ENCODE measurements at places on chromosomes 1 and 21.

DNA sequence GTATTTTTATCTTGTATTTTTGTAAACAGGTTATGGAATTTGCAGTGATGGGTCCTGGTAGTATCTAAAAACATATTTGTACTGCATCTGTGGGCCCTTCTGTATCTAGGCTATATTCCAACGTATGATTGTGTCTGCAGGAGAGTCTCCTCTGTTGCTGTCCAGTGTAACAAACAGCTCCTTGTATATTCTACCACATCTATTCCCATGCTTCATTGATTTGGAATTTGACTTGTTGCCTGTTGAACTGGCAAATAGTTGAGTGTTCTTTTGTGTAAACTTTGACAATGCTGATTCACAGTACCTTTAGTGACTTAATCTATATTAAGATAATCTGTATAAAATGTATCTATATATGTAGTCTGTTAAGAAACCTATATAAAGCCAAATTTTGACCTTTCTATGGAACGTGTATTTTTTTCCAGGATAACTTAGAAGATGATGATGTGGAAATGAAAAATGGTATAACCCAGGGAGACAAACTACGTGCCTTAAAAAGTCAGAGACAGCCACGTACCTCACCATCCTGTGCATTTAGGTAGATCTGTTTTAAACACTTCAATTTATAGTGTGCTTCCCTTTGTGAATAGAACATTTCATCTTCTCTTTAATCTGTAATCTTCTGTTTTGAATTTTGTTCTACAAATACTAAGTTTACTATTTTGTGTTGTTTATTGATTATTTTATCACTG lies 43.4 kb upstream of the GPR88 start:
- DNase-seq = no peak

GRCh38 chr1:150579945-150580642 lies 684 bp upstream of the MCL1 start:
- DNase-seq = no peak

DNA sequence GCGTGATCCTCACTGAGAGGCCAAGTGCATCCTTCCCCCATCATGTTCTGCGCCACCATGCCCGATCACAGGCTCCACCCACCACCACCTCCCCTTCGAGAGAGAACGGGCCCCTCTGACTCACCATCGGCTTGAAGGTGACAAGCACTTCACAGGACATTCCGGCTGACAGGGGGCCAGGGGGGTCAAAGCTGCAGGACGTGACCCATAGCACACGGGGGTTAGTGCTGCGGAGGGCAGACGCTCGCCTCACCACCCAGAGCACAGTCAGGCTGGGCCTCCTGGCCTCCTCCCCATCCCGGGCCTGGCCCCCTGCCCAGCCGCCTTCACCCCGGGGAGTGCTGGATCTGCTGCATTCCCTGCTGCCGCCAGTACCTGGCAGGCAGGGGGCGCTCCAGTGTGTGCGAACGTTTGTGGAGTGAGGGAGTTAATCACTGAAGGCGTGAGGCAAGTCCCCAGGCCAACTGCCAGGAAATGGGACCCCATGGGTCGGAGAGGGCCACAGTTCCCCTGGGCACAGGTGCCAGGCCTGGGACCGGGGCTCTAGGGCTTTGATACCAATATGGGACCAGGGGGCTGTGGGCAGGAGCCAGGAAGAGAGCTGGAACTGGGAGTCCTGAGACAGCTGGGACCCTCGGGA lies 40.9 kb upstream of the TMEM52 start:
- DNase-seq = peak; percentile 61

DNA sequence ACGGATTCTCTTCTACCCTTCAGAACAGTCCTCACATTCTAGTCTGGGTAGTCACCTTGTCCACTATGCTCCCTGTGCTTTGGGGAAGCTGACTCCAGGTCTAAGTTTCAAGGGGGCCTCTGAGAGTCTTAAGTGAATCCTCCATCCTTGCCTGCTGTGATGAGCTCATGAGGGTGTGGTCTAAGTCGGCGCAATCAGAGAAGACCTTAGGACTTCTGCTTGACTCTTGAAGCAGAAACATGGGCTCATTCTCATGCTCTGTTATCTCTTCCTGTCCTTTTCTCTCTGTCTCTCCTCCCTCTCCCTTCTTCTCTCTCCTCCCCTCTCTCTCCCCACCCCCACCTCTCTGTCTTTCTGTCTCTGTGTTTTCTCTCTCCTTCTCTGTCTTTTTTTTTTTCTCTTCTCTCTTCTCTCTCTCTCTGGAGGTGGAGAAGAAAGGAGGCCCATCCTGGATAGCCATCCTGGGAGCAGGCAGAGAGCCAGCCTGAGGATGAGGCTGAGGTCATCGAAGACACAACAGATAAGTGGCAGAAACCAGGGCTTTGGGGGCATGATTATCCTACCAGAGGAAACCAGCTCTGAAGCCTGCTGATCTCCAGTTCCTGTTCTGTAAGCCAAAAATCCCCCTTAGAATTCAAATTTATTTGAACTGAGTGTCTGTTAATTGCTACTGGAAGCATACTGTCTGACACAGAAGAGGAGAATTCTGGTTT lies 245.6 kb downstream of the SIPA1L2 start:
- DNase-seq = no peak

GRCh38 chr1:154765970-154766369 lies 104.1 kb downstream of the KCNN3 start:
- no peak for DNase-seq

GRCh38 chr1:110928904-110929303 lies 34.8 kb downstream of the LRIF1 start:
- DNase-seq = no peak

DNA sequence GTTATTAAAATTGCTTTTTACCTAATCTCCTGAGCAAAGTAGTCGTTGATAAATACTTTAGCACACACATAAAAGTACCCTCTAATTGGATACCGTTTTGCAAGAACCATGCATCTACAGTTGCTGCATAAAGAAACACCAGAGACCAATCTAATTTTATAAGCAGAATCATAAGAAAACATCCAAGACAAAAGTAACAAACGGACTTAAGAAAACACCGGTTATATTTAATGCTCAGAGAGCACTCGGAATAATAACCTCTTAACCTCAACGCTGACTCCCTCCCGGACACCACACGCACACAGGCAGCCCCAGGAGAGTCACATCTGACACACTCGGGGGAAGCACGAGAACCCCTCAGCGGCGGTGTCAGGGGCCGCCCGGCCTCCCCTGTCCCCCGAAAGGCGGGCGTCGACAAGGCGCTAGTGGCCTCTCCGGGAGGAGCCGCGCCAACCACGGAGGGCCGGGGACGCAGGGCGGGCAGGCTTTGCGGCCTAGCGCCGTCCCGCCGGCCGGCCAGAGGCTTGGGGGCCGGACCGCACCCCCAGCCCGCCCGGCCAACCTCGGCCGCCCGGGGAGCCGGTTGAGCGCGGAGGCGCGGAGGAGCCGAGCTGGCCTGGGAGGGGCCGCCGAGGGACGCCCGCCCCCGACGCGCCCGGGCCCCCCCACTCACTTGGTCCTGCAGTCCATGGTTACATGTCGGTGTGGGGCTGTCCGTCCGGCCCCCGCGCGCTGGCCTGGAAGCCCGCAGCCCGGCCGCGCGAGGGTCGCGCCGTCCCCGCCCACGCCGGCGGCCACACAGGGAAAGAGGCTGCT lies 606 bp downstream of the DENND1B start:
- no peak for DNase-seq

DNA sequence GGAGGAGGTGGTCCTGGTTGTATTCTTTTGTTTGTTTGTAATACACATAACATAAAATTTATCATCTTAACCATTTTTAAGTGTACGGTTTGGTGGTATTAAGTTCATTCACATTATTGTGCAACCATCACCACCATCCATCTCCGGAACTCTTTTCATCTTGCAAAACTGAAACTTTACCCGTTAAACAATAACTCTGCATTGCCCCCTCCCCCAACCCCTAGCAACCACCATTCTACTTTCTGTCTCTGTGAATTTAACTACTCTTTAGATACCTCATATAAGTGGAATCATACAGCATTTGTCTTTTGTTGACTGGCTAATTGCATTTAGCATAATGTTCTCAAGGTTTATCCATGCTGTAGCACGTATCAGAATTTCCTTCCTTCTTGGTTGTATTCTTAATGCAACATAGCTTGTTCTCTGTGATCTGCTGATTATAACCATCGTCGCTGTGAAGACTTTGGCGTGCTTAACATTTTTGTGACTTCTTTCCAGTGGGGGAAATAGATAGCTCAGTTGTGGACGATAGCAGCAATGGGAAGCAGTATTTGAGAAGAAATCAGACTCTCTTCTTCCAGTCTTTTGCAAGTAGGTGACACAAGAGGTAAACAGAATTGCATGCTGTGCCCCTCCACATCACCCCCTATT lies 117.5 kb upstream of the HOOK1 start:
- no peak for DNase-seq

GRCh38 chr1:52552236-52552504 lies 722 bp downstream of the TUT4 start:
- no peak for DNase-seq

- no peak for DNase-seq
Measured at GRCh38 chr21:41597811-41598231, 89.9 kb upstream of the TMPRSS2 start.

- no peak for DNase-seq
Measured at GRCh38 chr1:85611856-85612255, 31.3 kb downstream of the CCN1 start.

GRCh38 chr21:42653231-42654061 lies at the start of gene PDE9A:
TSS of gene PDE9A (plus strand) at chr21:42653621. CDS start at chr21:42653815, 194 bp downstream.
- no peak for DNase-seq

DNA sequence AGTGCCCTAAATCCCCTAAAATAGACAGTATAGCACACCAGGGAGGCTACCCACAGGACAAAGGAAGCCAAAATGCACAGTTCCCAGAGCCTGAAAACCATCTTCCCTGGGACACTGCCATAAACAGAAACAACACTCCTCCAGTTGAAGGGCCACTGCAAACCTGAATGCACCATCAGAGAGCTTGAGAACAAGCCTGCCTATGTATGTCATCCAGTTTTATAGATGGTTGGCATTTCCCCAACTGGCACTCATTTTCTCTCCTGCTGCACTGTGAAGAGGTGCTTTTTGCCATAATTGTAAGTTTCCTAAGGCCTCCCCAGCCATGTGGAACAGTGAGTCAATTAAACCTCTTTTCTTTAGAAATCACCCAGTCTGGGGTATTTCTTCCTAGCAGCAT lies 169.0 kb downstream of the AGBL4 start:
- DNase-seq = no peak

GRCh38 chr1:216604771-216605170 lies 118.5 kb downstream of the ESRRG start:
- no peak for DNase-seq

GRCh38 chr1:165903672-165904071 lies 76.3 kb downstream of the UCK2 start:
- no peak for DNase-seq

DNA sequence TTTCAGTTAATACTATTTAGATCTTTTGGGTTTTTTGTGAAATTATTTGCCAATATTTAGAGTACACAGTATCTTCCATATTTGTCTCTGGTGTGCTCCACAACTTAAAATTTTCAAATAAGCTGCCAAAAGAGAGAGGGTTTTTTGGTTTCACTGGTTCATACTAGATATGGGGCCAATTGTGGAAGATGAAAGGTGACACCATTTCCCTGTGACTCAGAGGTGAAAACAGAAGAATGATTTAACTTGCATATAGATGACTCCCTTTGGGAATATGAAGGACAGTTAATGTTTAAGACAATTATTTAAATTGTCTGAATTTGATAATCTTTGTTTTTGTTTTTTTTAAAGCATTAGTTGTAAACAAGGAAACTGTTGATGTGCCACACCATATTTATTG lies 37.5 kb downstream of the IVNS1ABP start:
- DNase-seq = no peak

GRCh38 chr21:43361127-43361492 lies 65.8 kb downstream of the SIK1 start:
- no peak for DNase-seq

DNA sequence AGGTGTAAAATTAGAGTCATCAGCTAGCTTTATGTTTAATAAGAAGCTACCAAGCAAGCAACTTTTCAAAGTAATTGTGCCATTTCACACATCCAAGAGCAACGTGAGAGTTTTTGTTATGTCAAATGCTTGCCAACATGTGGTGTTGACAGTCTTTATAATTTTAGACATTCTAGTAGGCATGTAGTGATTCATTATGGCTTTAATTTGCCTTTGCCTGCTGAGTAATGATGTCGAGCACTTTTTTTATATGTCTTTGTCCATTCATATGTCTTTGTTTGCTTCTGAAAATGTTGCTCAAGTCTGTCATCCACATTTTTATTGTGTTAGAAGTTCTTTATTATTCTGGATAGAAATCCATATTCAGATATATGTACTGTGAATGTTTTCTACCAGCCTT lies 21.4 kb upstream of the CHIT1 start:
- DNase-seq = no peak

- no peak for DNase-seq
Measured at GRCh38 chr1:53615101-53615500, 123.9 kb downstream of the GLIS1 start.

- no peak for DNase-seq
Measured at GRCh38 chr1:101546885-101547284, 310.1 kb downstream of the S1PR1 start.

- DNase-seq = no peak
Measured at GRCh38 chr21:45152265-45152746, 77.9 kb downstream of the ADARB1 start.

DNA sequence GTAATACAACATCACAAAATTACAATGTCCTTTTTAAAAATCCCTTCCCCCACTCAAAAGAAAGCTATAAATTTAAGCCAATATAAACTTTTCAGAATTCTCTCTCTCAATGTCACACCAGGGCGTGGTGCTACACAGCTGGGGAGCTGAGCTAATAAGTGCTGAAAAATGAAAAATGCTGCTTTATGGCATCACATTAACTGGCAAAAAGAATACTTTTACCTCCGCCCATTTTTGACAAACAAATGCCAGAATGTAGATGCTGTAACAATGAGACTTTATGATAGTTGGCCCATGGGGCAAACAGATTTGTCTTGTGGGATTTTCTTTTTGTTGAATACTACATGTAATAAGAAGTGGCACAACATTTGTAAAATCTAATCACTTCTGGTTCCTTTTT lies 12.7 kb upstream of the LYPLAL1 start:
- no peak for DNase-seq

DNA sequence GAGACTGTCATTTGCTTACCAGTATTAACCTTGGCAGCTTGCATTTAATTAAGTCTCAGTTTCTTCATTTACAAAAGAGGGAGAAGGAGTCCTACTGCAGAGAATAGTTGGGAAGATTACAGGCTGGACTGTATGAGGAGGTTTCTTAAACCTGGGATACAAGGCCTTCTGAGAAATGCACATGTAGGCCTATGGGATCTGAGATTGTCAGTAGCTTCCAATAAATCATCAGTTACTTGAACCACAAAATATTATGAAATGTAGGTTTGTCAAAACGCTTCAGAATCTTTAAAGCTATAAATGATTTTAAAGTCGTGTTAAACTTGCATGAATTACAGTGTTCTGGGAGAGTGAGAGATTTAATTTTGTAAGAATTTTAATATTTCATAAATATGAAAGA lies 69.6 kb downstream of the NRIP1 start:
- no peak for DNase-seq

DNA sequence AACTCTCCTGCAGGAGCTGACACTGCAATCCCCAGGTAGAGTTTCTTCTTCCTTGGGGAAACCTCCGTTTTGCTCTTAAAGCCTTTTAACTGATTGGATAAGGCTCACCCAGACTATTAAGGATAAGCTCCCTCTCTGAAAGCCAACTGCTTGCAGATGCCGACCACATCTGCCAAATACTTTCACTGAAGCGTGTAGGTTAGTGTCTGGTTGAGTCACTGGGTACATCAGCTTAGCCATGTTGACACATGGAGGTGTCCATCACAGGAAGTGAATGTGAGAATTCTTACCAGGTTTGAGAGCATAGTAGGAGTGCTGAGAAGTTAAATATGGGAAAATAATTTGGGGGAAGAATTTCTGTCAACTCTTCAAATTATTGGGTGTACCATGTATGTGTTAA lies 202.0 kb downstream of the AJAP1 start:
- DNase-seq = no peak

All from iPS DF 19.7 (cell line).